Stomach (tissue), 19 donors: ENCODE measurements at places on chromosomes 12 and 14. TPM values are rescaled to one million over a fixed set of nuclear protein-coding genes. Genes with fewer than 3 reads are reported as not detected.

Gene JAG2
- total RNA-seq: 40.6 TPM

Gene CLECL1
- not detected for total RNA-seq

DNA sequence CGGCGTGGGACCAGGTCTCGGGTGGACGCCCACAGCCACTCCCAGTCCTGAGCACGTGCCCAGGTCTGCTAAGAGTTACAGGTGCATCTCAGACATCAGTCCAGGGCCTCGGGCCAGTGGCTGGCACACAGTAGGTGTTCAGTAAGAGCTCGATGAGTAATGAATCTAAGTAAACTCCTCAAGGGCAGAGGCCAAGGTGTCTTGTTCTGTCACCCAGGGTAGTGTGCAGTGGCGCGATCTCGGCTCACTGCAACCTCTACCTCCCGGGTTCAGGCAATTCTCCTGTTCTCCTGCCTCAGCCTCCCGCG lies 11.2 kb downstream of the TTC7B start:
- no peak for DNase-seq
- H3K4me1 ChIP-seq: peaks cover 64% of the 10 kb centered on the region
- H3K4me3 ChIP-seq: no peak overlapping the region
- no peaks in the 10 kb centered on the region for H3K27me3 ChIP-seq

GRCh38 chr12:44224399-44225148 lies 388.7 kb downstream of the TMEM117 start:
- no peak for DNase-seq
- no peak overlapping the region for H3K27ac ChIP-seq
- H3K4me1 ChIP-seq: no peaks in the 10 kb centered on the region
- H3K4me3 ChIP-seq: no peak overlapping the region
- no peaks in the 10 kb centered on the region for H3K27me3 ChIP-seq
- H3K36me3 ChIP-seq: no peaks in the 10 kb centered on the region

GRCh38 chr14:34211732-34212131 lies 250.3 kb downstream of the SPTSSA start:
- H3K4me1 ChIP-seq: no peaks in the 10 kb centered on the region
- H3K4me3 ChIP-seq: no peak overlapping the region
- DNase-seq: no peak
- H3K27me3 ChIP-seq: no peaks in the 10 kb centered on the region
- H3K36me3 ChIP-seq: no peaks in the 10 kb centered on the region
- H3K27ac ChIP-seq: no peak overlapping the region

GRCh38 chr12:11524446-11524845 lies 125.0 kb upstream of the ETV6 start:
- H3K27ac ChIP-seq: no peak overlapping the region
- no peaks in the 10 kb centered on the region for H3K27me3 ChIP-seq
- no peak for DNase-seq
- H3K4me3 ChIP-seq: no peak overlapping the region
- H3K4me1 ChIP-seq: no peaks in the 10 kb centered on the region
